ENCODE measurements at places on chromosomes 6 and 20.

- no peak for DNase-seq
Measured at GRCh38 chr20:3330046-3330741, 77.3 kb downstream of the DNAAF9 start.

GRCh38 chr6:41692080-41692675 is 43.2 kb downstream of the TFEB start:
- no peak for DNase-seq

GRCh38 chr6:5671601-5672559 is 334.8 kb downstream of the NRN1 start:
- no peak for DNase-seq

GRCh38 chr6:156919370-156919769 is 142.2 kb downstream of the ARID1B start:
- no peak for DNase-seq

- no peak for DNase-seq
Measured at GRCh38 chr6:109417646-109418045, 22.8 kb downstream of the PPIL6 start.

GRCh38 chr6:47476781-47477496 is 650 bp upstream of the CD2AP start:
- no peak for DNase-seq

- no peak for DNase-seq
Measured at GRCh38 chr6:1615151-1615852, 5.6 kb downstream of the FOXC1 start.

GRCh38 chr6:126724821-126725220 is 384.9 kb downstream of the CENPW start:
- no peak for DNase-seq

- no peak for DNase-seq
Measured at GRCh38 chr6:26388014-26388413, 5.1 kb downstream of the BTN2A2 start.

DNA sequence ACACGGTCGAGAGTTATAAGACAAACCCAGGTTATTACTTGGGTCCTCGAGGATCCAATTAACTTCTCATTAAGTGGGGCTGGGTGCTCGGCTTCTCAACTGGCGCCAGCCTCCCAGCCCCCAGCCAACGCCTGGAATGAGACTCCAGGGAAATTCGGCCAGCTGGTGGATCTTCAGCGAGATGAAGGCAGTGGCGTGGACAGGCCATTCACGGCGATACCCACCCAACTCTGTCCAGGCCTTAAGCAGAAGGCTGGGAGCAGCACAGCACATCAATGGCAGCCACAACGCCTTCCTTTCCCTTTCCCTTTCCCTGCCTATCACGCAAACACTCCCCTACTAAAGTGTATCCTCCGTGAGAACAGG is 868 bp downstream of the METTL24 start:
- DNase-seq: no peak

DNA sequence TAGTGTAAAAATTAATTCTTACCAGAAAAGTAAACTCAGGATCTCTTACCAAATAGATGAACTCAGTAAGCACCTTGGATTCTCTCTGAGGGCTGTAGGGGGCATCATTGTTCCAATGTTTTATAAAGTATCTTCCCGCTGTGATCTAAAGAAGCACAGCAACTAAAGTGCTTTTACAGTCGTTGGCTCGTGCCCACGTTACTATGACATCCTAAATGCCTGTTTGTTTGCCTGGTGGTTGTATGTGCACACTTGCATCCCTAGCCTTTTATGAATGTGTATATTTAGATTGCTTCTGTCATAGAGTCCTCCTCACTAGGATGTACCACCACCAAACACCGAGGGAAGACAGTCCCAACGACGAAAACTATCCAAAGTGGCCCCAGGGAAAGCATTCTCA is 34.5 kb downstream of the SLX4IP start:
- no peak for DNase-seq

DNA sequence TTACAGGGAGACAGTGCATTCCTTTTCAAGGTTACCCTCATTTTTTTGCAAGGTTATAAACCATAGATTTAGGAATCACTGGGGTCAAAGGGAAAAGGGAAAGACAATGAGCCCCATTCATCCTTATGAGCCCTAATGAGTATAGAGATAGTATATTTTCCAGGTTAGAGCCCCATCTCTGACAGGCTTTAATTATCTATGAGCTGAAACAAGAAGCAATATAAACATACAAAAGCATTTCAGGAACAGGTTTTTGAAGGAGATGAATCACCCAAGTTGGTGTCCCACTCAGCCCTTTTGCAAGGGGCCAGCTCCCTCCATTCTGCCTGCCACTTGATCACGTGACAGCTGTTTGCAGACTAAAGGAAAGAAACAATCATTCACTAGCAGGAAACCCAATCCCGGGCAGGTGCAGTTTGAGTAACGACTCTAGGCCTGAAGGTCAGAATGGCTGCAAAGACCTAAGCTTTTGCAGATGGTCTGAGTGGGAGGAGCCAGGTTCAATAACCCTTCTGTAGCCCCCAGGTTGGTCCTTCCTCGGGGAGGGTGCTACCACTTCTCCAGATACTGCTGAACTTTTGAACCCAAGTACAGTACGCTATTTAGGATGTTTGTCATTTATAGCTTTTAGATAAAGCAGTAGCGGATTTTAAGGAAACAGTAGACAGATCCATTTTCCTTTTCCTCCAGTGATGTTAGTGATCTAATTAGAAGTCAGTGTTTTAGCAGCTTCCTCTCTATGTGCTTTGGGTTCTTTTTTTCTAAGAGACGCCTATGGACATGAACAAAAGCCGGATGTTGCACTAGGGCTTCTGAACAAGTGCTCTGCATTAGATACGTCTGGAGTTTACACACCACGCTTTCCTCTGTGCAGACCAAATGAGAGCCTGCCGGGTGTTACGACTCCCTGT is 253.2 kb downstream of the SOX4 start:
- no peak for DNase-seq

- no peak for DNase-seq
Measured at GRCh38 chr6:30060606-30061091, 416 bp upstream of the POLR1H start.

DNA sequence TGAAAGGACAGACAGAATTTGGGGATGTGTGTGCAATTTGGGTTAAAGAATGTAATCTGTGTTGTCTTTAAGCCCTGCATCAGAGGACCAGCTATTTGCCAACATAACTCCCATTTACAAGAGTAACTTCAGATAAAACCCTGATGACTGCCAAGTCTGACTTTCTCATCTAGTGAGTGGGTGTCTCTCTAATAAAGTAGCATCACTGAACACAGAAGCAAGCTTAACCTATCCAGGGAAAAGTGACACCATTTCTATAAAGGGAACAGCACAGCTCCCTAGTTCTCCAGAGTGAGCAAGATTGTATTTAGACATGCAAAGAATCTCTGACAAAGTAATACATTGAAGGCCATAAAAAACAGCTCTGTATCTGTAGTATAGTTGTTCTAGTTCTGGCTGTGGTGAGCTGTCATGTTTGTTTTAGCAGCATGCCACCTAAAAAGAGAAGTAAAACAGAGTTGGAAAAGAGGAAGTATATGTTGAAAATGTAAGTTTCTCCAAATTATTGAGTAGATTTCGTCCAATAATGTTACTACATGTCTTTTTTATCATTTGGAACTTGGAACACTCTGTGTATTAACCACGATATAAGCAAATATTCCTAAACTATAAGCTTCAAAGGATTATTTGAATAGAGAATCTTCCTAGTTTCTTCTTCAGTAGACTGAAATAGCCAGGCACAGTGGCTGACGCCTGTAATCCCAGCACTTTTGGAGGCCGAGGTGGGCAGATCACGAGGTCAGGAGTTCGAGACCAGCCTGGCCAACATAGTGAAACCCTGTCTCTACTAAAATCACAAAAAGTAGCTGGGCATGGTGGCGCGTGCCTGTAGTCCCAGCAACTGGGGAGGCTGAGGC is 8.8 kb upstream of the PIM1 start:
- no peak for DNase-seq

GRCh38 chr6:90097356-90097755 is 199.3 kb downstream of the BACH2 start:
- no peak for DNase-seq

DNA sequence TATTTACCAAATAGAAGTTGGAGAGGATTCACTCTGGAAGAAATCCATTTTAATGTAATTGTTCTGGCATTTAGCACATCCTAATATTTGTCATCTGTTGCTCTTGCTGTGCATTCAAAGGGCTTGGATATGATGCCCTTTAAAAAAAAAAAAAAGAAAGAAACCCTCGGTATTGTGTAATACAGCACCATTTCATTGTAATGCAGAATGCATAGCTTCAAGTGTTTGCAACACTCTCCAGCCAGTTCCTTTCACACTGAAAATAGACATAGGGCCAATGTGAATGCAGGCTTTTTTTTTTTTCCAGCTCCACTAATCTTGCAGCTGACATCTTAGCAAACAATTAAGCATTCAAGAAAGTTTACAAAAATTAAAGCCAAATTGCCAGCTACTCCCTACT is 197.4 kb upstream of the POU3F2 start:
- no peak for DNase-seq

- DNase-seq: no peak
Measured at GRCh38 chr6:141398949-141399348, 733.8 kb upstream of the GJE1 start.

- DNase-seq: no peak
Measured at GRCh38 chr6:169558774-169559441, 142.9 kb downstream of the WDR27 start.

DNA sequence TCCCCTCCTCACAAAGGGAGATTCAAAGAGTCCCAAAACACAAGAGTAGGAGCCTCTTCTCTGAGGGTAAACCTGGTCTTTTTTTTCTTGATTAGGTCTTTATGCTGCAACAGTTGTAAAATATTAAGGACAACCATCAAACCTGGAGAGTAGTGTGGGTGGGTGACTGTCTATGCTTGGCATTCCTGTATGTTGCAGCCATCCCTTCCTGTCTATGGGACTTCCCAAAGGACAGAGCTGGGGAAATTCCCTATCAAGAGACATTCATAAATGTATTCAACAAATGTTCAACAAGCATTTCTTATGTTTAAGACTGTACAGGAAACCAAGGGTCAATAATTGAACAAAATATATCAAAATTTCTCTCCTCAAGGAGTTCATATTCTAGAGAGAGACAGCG is 5.5 kb downstream of the BTN2A2 start:
- no peak for DNase-seq

DNA sequence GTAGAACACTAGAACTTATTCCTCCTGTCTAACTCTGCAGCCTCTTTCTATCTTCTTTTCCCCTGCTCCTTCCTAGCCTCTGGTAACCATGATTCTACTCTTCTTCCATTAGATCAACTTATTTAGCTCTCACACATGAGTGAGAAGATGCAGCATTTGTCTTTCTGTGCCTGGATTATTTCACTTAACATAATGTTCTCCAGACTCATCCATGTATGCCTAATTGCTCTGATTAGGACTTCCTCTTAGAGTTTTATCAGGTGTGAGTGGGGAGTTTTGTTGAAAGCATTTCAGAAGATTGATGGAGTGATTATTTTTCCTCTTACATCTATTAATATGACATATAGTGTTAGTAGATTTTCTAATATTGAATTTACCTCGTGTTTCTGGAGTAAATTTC is 140.4 kb downstream of the CDKAL1 start:
- DNase-seq: no peak

DNA sequence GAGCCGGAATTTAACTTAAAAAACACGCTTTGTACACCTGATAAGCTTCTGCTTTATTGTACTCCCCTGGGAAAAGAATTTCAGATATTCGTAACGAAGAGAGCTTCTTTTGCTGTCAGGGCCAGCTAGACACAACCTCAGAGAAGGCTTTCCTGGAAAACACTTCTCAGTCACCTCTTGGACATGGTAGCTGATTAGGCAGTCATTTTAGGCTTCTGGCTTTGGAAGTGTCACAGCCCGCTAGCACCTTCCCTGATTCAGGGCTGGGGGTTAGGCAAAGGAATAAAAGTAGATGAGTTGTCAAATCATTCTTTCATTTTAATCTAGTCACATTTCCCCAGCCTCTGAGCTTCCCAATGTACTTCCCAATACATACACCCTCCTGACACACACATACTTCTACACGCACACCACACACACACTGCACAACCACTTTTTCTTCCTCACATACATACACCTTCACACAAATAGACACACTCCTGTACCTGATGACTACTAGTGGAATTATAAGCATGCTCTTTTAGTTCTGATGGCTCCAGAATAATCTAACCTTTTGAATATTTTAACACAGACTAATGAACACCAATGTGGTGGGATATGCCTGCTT is 34.9 kb upstream of the TINAG start:
- DNase-seq: no peak

DNA sequence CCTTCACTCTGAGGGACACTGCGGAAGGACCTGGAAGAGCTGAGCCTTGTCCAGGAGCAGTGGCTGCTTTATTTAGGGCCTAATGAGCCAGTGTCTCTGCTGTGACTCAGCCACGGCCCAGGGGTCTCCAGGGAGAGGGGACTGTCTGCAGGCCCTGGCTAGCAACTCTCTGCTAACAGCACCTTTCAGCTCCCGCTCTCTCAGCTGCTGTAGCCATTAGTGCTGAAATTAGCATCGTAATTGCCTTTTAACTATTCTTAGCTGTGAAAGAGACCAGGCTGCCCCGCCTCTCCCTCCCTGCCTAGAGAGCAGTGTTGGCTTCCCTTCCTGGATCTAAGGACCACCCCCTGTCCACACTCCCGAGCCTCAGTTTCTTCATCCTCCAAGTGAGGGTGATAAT is 53.1 kb upstream of the SLC32A1 start:
- no peak for DNase-seq

- DNase-seq: no peak
Measured at GRCh38 chr20:52210037-52210990, 18.7 kb upstream of the ZFP64 start.

GRCh38 chr6:33175436-33176069 is 16.7 kb downstream of the COL11A2 start:
- DNase-seq: no peak

DNA sequence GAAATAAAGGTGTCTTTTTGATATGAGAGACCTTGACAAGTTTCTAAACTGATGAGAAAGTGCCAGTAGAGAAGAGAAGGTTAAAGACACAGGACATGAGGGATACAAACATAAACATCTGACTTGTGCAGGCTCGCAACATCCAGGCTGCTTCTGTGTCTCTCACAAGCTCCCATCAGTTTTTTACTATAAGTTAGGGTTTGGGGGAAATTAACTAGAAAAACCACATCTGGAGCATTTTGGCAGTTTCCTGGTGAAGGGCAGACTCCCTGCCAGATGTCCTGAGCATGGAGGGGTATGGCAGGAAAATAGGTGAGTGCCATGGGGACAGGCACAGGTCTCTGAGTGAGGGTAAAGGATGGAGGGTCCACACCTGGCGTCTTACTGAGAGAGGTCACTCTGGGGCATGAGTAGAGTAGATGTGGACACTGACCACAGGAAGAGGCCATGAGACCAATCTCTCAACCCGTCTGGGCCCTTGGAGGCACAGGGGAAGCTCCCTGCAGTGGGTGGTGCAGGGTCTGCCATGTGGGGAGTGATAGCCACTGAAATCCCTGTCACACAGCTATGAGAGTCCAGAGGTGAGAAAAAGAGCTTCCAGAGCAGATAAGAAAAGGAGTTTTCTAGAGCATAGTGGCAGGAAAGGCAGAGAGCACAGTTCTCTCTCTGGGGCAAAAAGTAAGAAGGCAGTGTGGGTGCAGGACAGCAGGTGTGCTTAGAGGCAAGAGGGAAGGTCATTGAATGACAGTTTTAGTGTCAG is 193.3 kb upstream of the SYNDIG1 start:
- no peak for DNase-seq

GRCh38 chr6:24089736-24090135 is 36.3 kb upstream of the NRSN1 start:
- no peak for DNase-seq

- DNase-seq: no peak
Measured at GRCh38 chr6:154111025-154111424, 72.0 kb downstream of the OPRM1 start.

- no peak for DNase-seq
Measured at GRCh38 chr6:150979826-150980350, 114.4 kb downstream of the MTHFD1L start.

Measured in stimulated activated CD4-positive, alpha-beta T cell treated with anti-CD3 and anti-CD28 coated beads, Interleukin-1b, Interleukin-23, amount 100 ng/mL, for 1 hour (primary cell).